ENCODE measurements at places on chromosomes 3 and 15. TPM values are rescaled to one million over a fixed set of nuclear protein-coding genes. Genes with fewer than 3 reads are reported as not detected.

GRCh38 chr3:119187266-119187665 is 13.9 kb downstream of the UPK1B start:
- no peak overlapping the region for H3K27ac ChIP-seq
- no peak for DNase-seq
- H3K36me3 ChIP-seq, result no peaks in the 10 kb centered on the region

DNA sequence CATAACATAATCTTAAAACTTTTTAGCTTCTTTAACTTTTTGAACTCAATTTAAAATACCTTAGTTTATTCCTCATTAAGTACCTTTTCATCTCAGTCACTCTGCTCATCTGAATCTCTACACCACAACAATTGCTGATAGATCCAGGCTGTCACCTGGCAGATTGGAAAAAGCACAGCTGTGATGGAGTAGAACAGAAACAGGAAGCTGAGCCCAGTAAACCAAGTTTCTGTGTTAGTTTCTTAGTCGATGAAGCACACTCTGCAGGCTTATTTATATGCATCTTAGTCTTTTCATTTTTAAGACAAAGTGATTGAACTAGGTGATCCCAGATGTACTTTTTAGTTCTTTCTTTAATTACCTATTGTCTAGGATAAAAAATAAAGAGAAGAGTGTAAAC is 1398.0 kb upstream of the ALCAM start:
- no peak overlapping the region for H3K27ac ChIP-seq
- DNase-seq, result no peak
- H3K4me3 ChIP-seq, result no peak overlapping the region
- no peaks in the 10 kb centered on the region for H3K4me1 ChIP-seq

DNA sequence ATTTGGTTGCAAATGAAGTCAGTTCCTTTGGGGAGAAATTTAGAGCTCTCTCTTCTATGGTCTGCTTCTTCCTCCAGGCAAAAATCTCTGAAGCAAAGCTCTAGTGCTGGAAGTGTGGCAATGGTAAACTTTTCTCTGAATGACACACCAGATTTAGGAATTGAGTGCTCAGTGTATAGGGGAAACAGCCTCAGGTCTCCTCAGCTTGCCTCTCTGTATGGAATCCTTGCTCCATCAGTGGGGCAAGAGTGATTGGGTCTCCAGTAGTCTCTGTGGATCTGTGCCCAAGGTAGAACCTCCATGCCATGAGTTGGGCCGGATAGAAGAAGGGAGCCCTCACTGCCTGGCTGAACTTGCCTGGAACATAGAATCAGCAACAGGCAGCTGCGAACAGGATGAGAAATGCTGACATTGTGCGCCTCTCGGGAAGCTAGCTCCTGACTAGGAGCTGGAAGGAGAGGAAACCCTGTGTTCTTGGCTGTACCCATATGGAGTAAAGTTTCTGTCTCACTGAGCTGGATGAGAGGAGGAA is 156.1 kb downstream of the WNT7A start:
- H3K4me3 ChIP-seq, result no peak overlapping the region
- no peaks in the 10 kb centered on the region for H3K27me3 ChIP-seq
- H3K4me1 ChIP-seq, result no peaks in the 10 kb centered on the region
- no peak for DNase-seq
- H3K27ac ChIP-seq, result no peak overlapping the region

DNA sequence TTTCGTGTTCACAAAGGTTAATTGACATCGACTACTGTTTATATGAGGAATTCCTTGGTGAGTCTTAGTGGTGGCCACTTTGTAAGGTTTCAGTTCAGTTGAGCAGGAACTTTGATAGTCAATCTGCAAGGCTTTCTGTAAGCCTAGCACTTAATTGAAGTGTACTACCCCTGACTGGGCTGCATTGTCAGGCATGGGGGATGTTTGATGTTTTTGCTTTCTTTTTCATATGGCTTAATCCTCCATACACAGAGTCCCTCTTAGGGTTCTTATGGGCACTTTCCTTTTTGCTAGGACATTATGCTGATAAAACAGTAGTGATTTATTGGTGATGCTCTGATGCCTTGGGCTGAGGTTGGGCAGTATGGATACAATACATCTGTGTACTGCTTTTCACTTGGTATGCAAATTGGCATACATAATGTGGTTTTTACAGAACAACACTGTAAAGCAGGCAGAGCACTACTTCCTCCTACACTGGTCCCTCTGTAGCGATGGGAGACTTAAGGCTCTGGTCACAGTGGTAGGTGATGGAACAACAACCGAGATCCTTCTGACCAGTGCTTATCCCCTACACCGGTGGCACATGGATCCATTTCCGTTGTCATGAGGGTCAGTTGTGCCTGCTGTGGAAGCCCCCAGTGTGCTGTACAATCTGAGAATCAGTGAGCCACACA is 261.0 kb downstream of the MFSD1 start:
- no peaks in the 10 kb centered on the region for H3K27me3 ChIP-seq
- H3K27ac ChIP-seq, result no peak overlapping the region
- H3K36me3 ChIP-seq, result no peaks in the 10 kb centered on the region

GRCh38 chr15:68524753-68525584 is 53.8 kb upstream of the CORO2B start:
- H3K36me3 ChIP-seq, result no peaks in the 10 kb centered on the region
- no peaks in the 10 kb centered on the region for H3K27me3 ChIP-seq
- H3K4me1 ChIP-seq, result no peaks in the 10 kb centered on the region
- DNase-seq, result no peak
- H3K27ac ChIP-seq, result peak overlapping the region; percentile 37
- H3K4me3 ChIP-seq, result no peak overlapping the region

DNA sequence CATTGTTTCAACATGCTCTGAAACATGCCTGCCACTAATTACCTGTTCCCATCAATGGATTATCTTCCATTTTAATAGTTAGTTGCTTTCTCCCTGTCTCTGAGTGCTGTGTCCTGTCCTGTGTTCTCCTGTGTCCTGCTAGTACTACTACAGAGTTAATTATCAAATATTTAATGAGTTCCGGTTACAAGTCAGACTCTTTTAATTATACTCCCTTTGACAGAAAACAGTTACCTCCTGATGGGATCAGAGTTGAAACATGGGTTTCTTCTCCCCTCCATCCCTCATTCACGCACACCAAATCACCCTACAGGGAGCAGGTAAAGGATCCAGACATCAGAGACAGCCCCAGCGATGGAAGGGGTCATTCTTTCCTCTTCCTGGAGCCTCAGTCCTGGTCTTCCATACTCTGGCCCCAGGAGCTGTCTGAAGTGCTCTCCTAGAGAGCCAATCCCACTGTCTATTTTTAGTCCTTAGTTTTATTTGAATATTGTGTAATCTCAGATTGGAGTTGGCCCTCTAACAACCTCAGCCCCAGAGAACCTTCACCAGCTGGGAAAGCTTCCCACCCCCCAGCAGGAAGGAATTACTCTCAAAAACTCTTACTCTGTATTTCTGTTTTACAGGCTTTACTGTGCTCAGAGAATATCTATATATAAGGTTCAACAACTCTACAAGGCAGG is 137.0 kb upstream of the C2CD4B start:
- no peaks in the 10 kb centered on the region for H3K4me1 ChIP-seq
- no peak overlapping the region for H3K4me3 ChIP-seq
- no peaks in the 10 kb centered on the region for H3K36me3 ChIP-seq
- H3K27me3 ChIP-seq, result no peaks in the 10 kb centered on the region
- H3K27ac ChIP-seq, result no peak overlapping the region

The GREM1 gene
- total RNA-seq, result 21.3 TPM

The IGSF10 gene
- 15.5 TPM for total RNA-seq

The TPRG1 gene
- total RNA-seq, result 65.9 TPM

The TMEM40 gene
- total RNA-seq, result 1.8 TPM

The PAQR9 gene
- not detected for total RNA-seq

The SLC24A5 gene
- not detected for total RNA-seq

Data from breast epithelium (tissue), 4 donors.